Left lung (tissue), 14 donors: ENCODE measurements at places on chromosomes 2 and 18. TPM values are rescaled to one million over a fixed set of nuclear protein-coding genes. Genes with fewer than 3 reads are reported as not detected.

DNA sequence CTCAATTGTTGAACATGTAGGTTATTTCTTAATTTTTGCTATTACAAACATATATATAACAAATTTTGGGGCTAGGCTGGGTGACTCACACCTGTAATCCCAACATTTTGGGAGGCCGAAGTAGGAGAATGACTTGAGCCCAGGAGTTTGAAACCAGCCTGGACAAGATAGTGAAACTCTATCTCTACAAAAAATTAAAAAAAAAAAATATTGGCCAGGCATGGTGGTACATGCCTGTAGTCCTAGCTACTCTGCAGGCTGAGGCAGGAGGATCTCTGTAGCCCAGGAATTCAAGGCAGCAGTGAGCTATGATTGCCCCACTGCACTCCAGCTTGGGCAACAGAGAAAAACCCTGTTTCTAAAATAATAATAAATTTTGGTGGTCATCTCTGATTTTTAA lies 23.5 kb downstream of the SLC4A1AP start:
- DNase-seq = no peak

- DNase-seq = no peak
Measured at GRCh38 chr2:7450833-7451190, 533.6 kb downstream of the RNF144A start.

DNA sequence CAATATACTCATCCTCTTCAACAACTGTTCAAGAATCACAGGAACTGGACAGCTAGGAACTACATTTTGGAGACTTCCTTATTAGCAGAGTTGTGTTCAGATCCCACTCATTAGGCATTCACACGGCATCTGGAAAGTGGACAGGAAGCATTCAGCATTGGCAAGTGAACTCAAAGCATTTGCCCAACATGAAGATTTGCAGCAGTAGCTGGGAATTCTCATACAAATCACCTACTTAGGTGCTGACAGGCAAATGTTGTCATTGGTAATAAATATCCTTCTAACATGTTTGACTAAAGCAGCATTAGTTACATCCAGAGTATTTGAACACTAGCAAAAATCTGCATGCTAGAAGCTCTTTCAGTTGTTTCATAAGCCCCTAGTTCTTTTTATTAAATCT lies 350.8 kb downstream of the PTH2R start:
- no peak for DNase-seq

- no peak for DNase-seq
Measured at GRCh38 chr18:42675810-42676209, 439.7 kb downstream of the RIT2 start.

GRCh38 chr2:240339411-240340360 lies 95.8 kb upstream of the GPC1 start:
- no peak for DNase-seq

GRCh38 chr2:28661589-28662001 lies 90.0 kb upstream of the PPP1CB start:
- DNase-seq = peak; percentile 75

RAB12 gene
- 52.2 TPM for polyA plus RNA-seq

SERPINB11 gene
- not detected for polyA plus RNA-seq

GRCh38 chr2:224252631-224253030 lies 149.3 kb downstream of the FAM124B start:
- no peak for DNase-seq

DNA sequence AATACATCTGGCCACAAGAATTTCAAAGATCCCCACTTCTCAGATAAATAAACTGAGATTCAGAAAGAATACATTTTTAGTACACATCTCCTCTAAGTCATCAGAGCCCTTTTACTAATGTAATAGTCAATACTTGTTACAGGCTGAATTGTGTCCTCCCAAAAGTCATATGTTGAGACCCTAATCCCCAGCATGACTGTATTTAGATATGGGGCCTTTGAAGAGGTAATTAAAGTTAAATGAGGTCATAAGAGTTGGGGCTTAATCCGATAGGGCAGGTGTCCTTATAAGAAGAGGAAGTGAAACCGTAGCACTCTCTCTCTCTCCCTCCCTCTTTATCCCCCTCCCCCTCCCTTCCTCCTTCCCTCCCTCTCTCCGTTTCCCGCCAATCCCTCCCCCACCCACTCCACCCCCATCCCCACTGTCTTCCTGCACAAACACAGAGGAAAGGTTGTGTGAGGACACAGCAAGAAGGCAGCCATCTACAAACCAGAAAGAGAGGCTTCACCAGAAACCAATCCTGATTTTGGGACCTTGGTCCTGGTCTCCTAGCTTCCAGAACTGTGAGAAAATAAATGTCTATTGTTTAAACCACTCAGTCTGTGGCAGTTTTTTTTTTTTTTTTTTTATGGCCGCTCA lies 66.6 kb upstream of the ZNF397 start:
- no peak for DNase-seq

DNA sequence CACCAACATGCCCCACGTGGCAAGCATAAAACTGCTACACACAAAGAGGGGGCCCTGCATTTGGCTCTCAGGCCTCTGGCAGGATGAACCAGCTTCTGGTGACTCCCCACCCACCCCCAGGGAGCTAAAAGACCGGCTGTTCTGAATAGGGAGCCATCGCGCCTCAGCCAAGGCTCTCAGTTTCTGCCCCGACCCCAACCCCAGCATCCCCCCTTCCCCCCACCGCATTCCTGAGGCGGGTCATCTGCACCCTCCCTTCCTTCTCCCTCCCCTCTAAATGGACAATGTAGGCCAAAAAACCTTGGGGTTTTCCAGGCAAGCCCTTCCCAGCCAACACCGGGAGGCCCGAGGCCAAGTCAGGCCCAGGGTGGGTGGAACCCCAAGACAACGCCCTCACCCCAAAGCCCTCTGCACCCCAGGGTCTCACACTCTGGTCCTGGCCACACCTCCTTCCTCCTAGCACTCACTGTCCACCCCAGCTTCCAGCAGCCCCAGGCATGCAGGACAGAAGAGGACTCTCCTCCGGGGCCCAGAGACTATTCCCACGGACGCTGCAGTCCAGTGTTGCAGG lies 5.7 kb downstream of the CYP26B1 start:
- DNase-seq = no peak

- DNase-seq = no peak
Measured at GRCh38 chr2:147045113-147045512, 799.7 kb upstream of the ACVR2A start.

LYPD6B gene
- polyA plus RNA-seq = 23.1 TPM

NTSR2 gene
- polyA plus RNA-seq = not detected

- no peak for DNase-seq
Measured at GRCh38 chr18:29512761-29513160, 1335.8 kb upstream of the CDH2 start.

GRCh38 chr18:53402670-53403069 lies 821.8 kb downstream of the MBD2 start:
- DNase-seq = no peak

CPLX4 gene
- polyA plus RNA-seq = not detected
